ENCODE measurements at places on chromosomes 16 and 17.

- DNase-seq = no peak
Observed at GRCh38 chr16:15785386-15786059, 71.3 kb downstream of the MYH11 start.

DNA sequence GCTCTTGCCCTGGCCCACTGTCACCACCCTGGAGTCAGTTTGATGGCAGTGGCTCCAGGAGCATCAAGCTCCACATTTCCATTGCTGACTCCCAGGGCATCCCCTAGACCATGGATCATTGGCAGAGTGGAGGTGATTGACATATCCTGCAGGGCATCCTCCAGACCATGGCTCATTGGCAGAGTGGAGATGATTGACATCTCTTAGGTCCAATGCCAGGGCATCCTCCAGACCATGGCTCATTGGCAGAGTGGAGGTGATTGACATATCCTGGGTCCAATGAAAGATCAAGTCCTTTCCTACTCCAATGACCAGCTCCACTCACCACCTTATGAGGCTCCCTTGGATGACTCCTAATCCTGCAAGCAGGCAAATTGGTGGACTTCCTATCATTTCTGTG, 174.3 kb upstream of the NLRP1 start:
- no peak for DNase-seq

DNA sequence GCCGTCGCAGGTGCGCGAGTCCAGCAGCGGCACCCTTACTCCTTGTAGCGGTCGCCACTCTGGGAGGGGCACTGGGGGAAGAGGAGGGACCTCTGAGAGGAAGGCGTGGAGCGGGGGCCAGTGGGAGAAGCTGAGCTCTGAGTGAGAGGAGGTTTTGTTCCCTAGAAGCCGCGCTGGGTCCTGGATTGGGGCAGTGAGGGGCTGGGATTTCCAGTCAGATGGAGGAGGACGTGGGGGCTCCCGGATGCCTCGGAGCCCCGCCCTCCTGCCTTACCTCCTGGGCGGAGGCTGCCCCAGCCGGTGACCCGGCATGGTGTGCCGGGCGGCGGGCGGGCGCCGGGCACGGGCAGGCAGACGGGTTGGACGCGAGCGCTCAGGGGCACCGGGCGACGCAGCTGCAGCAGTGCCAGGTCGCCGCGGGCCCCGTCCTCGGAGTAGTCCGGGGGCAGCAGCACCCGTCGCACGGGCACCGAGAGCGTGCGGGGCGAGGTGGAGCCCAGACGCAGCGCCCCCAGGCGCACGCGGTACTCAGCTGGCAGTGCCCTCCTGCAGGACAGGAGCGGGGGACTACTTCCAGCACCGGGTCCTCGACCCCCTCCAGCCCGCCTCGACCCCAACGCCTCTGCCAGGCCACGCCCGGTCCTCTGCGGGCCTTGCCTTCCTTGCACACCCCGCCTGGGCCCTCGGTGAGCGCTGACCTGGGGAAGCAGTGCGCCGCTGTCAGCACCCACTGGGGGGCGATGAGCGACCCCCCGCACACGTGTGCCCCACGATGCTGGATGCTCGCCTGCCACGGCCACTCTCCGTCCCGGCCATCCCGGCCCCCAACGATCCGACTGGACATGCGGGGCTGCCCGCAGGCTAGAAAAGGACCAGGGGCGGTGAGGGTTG, 2.0 kb downstream of the PRSS33 start:
- peak; percentile 57 for DNase-seq

DNA sequence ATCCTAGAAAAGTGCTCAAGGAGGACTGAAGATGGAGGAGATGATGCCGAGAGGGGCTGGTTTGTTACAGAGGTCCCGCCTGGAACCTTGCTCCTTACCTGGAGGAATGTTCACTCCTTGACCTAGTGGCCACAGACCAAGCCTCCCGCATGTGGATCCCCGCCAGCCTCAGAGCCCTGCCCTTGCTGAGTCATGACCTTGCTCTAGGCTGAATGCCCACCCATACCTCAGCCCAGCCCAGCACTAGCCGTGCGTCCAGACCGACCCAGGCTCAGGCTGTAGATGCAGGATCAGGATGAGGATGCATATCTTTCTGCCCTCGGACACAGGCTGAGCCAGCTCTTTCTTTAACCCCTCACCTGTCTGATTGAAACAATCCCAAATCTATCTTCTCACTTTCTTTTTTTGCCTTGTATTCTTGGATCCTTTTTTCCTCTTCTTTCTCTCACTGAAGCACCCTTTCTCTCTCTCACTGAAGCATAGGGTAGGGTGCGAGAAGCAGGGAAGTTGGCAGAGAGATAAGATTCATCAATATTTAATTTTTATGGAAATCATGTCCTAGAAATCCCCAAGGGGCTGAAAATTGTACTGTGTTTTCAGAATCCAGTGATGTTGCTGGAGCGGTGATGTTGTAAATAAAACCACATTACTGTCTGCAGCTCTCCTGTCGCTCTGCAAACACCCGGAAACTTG, 34.9 kb downstream of the WSCD1 start:
- DNase-seq = no peak

DNA sequence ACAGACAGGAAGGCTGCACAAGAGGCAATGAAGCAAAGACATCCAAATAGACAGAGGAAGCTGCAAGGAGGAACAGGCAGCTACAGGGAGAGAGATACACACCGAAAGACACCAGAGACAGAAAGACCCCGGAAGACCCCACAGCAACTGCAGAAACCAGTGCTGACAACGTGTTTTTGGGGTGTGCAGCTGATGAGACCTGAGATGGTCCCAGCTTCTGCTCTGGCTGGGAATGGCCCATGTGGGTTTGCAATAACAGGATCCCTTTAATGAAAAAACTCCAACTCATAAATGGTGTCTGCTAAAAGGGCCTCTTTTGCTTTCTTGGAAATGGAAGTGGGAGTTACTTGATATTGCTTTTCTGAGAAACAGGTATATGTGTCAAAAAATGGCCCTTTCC, 101.5 kb upstream of the CDH11 start:
- no peak for DNase-seq

- DNase-seq = no peak
Observed at GRCh38 chr17:38417210-38417951, 10.9 kb upstream of the ARHGAP23 start.

DNA sequence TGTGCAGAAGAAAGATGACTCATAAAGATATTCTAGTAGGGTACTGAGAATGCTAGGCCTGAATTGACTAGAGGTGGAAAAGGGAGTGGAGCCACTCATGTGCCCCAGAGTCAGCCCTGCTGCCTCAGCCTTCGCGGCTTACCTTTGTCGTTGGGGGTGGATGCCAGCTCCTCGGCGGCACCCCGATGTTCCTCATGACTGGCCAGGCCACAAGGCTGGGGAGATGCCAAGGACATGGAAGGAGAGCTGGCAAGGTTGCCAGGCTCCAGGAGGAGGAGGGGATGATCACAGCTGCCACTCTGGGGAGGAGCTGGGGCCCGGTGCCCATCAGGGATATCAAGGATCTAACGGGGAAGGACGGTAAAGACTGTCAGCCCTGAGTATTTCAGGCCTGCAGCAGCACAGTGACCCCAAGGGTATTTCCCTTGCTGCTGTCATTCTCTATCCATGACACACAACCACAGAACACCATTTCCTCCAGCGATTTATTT, 9.7 kb upstream of the SLC35B1 start:
- peak; percentile 62 for DNase-seq

- no peak for DNase-seq
Observed at GRCh38 chr17:27904534-27905446, 11.6 kb upstream of the LYRM9 start.

GRCh38 chr17:45270828-45271418, 9.0 kb upstream of the SPATA32 start:
- DNase-seq = peak; percentile 63

- DNase-seq = no peak
Observed at GRCh38 chr17:43034894-43035293, 9.9 kb downstream of the RND2 start.

DNA sequence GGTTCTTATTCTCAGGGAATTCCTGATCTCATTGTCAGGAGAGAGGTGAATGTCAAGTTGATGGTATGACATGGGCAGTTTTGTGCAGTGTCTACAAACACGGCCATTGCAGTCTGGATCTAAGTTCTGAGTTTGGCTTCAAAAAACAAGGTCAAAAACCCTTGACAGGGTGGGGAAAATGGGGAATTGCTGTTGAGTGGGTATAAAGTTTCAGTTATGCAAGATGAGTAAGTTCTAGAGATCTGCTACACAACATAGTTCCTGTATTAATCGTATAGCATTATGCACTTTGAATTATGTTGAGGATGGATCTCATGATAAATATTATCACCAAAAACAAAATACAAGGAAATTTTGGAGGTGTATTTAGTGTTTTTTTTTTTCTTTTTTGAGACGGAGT, 36.6 kb upstream of the CARMIL2 start:
- DNase-seq = no peak

DNA sequence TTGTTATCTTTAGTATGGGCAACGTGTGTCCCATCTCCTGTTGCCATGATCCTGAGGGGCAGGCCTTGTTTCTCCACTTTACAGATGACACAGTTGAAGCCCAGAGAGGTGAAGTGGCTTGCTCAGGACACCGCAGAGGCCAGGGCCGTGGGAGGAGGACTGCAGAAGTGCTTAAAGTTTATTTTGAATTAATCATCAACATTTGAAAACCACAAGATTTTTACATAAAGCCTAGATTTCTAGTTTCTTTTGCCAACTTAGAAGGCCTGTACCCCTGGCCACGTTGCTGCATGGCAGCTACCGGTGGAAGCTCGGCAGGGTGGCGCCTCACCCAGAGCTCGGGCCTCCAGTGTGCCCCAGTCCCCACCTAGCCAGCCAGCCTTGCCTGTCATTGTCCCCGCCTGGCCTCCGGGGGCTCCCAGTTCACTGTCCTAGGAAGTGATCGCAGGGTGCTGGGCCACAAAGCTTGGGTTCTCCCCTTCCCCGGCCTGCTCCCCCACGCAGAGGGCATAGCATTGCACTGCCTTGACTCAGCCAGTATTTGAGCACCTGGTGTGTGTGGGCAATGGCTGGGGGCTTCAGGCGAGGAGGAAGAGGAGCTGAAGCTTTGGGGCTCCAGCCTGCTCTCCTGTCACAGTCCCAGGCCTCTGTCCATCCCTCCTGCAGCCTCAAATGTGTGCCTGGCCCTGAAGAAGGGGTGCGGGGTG, 14.8 kb upstream of the ADCY7 start:
- no peak for DNase-seq

GRCh38 chr16:46569231-46569735, 51.9 kb downstream of the SHCBP1 start:
- DNase-seq = no peak

GRCh38 chr17:76687298-76688164, 23.2 kb downstream of the MXRA7 start:
- DNase-seq = no peak

DNA sequence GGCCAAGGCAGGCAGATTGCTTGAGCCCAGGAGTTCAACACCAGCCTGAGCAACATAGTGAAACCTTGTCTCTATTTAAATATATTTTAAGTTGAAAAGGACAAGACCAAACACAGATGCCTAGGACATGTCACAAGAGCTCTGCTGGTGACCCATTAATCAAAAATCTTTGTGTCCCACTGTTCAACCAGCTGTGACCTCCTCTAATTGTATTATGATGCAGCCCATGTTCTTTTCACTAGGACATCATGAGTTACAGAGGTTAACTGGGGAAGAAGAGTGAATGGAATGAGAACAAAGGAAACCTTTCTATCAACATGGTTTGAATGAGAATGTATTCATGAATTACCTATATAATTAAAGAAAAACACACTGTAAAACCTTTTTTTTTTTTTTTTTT, 7.0 kb downstream of the EFTUD2 start:
- no peak for DNase-seq

DNA sequence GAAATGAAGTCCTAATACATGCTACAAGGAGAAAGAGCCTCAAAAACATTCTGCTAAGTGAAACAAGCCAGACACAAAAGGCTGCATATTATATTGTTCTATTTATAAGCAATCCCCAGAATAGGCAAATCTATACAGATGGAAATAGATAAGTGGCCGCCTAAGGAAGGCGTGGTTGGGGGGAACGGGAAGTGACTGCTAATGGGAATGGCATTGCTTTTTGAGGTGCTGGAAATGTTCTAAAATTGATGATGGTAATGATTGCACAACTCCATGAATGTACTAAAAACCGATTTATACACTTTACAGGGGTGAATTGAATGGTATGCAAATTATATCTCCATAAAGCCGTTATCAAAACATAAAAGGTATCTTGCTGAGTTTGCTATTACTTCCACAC, 67.7 kb downstream of the GAS7 start:
- no peak for DNase-seq

DNA sequence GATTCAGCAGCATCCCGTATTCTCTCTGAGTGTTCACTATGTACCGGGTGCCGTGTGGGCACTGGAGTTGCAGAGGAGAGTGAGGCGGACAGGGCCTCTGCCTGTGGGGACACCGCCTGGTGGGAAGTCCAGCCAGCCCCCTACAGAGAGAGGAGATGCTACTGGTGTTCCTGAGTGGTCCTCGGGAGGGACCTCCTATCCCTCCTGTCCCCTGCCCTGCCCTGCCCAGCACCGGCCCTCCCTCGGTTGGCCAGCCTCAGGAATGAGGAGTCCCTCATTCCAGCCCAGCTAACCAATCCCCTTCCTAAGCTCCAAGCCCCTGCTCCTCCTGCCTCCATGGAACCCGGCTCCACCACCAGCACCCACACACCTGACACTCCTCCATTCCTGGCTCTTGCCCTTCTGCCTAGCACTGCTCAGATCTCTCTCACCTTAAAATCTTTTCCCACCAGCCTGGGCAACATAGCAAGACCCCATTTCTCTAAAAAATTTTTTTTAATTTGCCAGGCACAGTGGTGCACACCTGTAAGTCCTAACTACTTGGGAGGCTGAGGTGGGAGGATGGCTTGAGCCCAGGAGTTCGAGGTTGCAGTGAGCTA, 2.0 kb downstream of the ASGR2 start:
- DNase-seq = no peak

DNA sequence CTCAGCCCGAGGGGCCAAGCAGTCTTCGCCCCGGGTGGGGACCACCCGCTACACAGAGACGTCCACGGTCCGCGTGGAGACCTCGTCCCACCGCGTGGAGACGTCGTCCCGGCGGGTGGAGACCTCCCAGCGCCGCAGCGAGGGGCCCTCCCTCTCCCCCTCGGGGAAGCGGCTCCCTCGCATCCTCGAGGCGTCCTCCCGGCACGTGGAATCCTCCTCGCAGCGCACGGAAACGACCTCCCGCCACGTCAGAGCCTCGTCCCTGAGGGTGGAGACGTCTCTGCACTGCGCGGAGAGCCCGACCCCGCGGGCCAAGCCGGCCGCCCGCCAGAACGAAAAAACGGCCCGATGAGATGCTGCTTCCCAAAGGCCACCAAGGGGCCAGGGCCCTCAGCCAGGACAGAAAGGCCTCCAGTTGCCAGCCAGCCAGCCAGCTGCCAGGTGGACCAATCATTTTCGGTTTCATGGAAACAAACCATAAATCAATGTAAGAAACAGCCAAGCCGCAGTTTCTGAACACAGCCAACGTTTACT, 424 bp downstream of the C17orf100 start:
- DNase-seq = peak; percentile 47

GRCh38 chr17:13777003-13777402, 175.3 kb upstream of the HS3ST3A1 start:
- no peak for DNase-seq

- no peak for DNase-seq
Observed at GRCh38 chr17:57631871-57632270, 113.2 kb downstream of the CCDC182 start.

GRCh38 chr16:59385491-59385890, 651.4 kb upstream of the GOT2 start:
- DNase-seq = no peak

GRCh38 chr17:75065562-75066151, 18.6 kb downstream of the KCTD2 start:
- DNase-seq = no peak

Measured in activated CD4-positive, alpha-beta T cell treated with anti-CD3 and anti-CD28 coated beads, Interleukin-2, amount 50 U/mL, for 48 hours (primary cell).